ENCODE measurements at places on chromosomes 12 and 14.

GRCh38 chr14:52455291-52456088 lies 96.8 kb downstream of the TXNDC16 start:
- no peak for DNase-seq

DNA sequence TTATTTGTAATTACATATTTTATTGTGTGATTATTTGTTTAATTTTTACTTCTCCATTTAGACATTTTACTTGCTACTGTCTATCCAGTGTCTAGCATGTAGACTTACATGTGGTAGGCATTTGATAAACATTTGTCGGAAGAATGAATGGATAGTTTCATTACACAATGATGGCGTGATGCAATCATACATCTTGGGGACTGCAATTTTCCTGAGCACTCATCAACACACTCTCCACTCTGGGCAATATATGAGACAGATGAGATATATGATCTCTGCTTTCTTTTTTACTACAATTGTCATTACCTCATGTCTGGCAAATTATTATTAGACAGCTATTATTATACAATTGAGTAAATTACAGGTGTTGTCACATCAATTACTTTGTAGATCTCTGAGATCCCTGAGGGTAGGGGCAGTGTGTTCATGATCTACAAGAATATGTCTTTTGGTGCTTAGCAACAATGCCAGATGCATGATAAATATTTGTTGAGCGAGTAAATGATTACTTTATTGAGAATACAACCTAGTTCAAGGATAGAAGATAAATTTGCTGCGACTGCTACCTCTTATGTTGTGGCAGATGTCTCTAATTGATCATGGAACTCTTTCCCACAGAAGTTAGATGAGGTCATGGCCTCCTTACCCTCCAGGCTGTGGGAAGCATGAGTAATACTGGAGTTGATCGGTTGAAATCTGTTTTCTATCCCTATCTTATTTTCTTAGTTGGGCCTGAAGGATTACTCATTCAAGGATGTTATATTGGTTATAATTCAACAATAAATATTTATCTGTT lies 416.0 kb downstream of the LRIG3 start:
- DNase-seq = no peak

DNA sequence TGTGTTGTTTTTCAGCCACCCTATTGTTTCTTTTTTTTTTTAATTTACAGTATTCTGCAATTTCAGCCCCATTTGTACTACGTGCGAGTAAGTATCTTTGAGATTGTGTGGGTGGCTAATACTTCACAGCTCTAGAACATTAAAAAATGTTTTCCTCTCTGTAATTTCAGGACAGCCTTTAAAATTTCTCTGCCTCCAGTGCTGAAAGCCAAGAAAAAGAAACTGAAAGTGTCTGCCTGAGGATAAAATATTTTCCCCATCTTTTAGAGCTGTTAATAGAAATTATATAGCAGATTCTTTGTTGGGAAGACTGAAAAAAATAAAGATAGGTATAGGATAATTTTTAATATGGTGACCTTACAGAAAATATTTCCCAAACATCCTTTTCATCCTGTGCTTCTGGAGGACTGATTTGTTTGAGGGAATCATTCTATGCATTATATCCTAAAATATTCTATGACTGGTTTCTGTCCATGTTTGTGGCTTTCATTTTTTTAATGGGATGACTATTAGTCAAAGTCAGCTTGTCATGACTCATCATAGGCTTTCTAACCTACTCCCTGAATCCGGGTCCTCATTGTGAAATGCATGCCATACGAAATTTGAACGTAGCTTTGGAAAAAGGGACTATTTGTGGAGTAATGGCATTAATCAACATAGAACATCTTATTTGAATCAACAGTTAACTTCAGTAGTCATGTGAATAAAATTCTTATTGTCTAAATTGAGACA lies 10.8 kb upstream of the TCTN2 start:
- DNase-seq = no peak

GRCh38 chr12:121397521-121397920 lies 2.4 kb upstream of the RNF34 start:
- DNase-seq = no peak

DNA sequence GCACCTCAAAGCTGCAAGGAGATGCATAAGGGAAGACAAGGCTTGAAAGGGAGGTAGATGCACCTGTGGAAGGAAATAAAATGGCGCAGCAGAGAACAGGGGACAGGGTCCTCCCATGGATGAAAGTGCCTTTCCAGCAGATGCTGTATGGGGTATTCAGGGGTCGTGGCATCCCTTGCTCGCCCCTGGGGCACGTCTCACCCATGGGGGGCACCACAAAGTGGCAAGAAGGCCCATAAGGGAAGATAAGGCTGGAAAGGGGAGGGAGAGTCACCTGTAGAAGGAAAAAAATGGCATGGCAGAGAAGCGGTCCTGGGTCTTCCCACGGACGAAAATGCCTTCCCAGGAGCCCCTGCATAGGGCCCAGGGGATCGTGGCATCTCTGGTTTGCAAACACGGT lies 265.1 kb downstream of the ALG10 start:
- DNase-seq = no peak

DNA sequence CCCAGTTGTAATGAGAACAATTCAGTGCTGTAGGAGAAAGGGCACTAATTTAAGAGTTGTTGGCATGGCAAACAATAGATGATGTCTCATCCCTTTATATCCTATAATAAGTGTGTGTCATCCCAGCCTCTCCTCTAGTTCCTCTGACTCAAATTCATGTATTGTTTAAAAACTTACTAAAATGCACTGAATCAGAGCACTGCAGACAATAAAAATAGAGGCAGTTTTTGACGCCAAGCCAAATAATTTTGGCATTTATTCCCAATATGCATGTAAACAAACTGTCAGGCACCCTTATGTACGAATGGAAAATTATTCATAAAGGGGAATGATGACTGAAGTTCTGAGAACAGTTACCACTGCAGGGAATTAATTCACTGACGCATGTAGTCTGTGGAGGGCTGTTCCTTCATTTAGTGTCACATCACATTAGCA lies 57.9 kb upstream of the TMX1 start:
- no peak for DNase-seq

DNA sequence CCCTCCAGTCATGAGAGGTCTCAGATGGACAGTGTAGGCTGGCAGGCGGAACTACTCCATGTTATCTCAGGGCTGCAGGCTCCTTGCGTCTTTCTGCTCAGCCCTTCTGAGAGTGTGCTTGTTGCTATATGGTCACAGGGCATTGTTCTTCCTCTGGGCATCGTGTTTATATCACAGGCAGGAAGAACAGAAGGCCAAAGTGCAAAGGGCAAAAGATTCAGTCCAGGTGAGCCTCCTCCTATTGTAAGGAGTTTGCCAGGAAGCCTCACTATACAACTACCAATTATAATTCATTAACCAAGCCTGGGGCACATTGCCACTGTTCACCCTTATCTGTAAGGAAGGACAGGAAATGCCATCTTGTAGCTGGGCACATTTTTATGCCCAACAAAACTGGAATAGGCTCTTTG lies 195.5 kb upstream of the KITLG start:
- no peak for DNase-seq

DNA sequence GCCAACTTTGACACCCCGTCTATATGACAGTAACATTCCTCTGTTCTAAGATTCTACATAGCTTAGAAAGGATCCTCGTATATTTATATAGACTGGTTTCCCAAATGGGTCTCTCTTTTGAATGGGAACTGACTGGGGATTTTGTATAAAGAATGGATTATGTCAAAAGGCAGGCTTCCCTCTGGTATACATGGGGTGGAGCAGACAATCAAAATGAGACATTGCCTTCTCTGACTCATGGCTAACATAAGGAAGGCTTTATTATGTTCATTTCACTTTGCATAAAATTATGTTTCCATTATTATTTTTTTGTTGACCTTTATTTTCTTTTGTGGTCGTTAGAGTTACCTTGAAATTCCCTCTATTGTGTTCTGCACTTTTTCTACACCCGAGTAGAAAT lies 211.1 kb downstream of the ALG10B start:
- no peak for DNase-seq

DNA sequence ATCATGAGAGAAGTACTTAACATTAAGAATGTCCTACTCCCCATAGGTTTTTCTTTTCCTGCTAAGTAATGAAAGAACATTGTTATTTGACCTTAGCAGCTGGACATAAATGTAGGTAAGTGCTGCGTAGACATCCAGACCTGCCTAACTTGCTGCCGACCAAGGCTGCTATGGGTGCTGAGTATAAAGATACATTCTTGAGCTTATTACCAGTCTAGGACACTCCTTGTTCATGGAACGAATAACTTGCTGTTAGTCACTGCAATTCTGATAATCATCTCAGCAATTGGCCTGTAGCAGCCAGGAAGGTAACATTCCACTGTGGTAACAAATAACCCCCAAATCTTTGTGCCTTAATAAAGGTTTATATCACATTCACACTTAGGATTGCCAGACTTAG lies 478.1 kb downstream of the VRK1 start:
- DNase-seq = no peak

- peak; percentile 14 for DNase-seq
Observed at GRCh38 chr12:118650586-118650960, 274.2 kb downstream of the SUDS3 start.

DNA sequence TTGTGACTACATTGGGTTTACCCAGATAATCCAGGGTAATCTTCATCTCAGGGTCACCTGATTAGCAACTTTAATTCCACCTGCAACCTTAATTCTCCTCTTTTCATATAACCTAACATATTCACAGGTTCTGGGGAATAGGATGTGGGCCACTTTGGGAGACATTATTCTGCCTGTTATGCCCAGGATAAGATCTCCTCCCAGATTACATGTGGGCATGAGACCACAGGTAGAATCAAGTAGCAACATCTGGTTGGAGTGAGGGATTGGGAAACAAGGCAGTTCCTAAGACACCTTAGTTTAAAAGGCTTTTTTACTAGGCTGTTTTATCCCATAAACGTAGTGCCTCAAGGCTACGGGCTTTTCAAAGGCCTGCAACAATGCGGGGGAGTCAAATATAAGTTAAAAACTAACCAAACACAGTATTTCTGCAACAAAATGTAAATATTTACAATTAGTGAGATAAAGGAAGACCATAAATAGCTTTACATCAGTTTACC lies 181.5 kb downstream of the FOXA1 start:
- no peak for DNase-seq

GRCh38 chr12:27555925-27556778 lies 32.1 kb downstream of the PPFIBP1 start:
- DNase-seq = peak; percentile 27

GRCh38 chr12:3078086-3078820 lies 1.1 kb downstream of the TSPAN9 start:
- DNase-seq = no peak

DNA sequence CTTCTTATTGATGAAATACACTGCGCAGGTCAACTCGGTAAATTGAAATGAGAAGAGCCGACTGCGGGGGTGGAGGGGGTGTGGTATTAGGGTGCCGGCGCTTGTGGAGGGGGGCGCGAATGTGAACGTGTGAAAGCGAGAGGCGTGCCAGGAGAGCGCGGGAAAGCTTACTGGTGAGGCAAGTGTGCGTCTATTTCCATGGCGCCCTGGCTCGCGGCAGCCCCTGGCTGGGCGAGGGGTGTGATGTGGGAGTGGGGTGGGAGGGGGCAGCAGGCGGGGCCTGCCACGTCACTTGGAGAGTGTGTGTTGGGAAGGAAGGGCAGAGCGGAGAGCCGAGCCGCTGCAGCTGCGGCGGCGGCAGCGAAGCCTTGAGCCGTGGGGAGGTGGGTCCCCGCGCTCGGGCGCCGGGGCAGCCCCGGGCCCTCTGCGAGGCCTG lies 88.8 kb downstream of the GALNT8 start:
- no peak for DNase-seq

DNA sequence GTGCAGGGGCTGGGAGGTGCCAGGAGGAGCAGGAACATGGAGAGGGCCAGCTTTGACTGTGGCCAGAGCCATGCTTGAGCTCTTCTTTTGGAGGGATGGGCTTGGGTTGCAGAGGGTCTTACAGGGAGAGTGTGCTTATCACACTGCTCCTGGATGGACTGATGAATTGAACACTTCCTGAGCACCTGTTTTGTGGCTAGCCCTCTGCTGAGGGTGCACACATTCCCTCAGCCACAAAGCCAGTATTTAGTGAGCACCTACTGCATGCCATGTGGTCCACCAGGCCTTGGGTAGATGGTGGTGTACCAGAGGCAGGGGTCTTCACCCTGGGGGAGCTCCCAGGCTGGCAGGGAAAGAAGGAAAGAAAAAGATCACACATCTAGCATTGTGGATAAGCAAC lies 118.9 kb downstream of the SLC25A47 start:
- no peak for DNase-seq

DNA sequence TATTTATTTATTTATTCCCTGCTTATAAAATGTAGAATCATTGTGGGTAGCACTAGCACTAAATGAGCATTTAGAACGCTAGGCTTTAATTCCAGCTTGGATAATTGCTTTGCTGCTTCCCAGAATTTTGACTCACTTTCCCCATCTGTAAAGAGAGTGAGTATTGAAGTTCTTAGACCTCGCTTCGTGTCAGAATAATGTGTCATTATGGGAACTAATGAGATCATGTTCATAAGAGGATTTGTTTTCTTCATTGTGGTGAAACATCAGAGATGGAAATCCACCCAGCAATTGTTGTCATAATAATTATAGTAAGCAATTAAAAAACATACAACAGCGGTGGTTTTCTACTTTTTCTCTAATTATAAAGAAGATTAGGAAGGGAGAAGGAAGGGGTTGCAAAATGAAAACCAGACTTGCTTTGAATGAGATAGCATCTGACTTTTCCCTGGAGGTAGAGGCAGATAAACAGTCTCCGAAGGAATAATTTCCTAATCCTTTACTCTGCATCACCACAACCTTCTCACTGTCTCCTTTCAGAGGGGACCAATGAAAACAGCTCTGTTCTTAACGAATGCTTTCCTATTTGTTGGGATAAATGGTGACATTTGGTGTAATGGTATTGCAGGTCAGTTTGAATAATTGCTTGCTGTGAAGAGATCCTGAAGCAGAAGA lies 86.8 kb upstream of the ARHGAP5 start:
- no peak for DNase-seq

GRCh38 chr14:65206448-65207096 lies 104.3 kb upstream of the MAX start:
- peak; percentile 92 for DNase-seq

GRCh38 chr12:50564237-50564947 lies 59.6 kb downstream of the DIP2B start:
- peak; percentile 11 for DNase-seq

DNA sequence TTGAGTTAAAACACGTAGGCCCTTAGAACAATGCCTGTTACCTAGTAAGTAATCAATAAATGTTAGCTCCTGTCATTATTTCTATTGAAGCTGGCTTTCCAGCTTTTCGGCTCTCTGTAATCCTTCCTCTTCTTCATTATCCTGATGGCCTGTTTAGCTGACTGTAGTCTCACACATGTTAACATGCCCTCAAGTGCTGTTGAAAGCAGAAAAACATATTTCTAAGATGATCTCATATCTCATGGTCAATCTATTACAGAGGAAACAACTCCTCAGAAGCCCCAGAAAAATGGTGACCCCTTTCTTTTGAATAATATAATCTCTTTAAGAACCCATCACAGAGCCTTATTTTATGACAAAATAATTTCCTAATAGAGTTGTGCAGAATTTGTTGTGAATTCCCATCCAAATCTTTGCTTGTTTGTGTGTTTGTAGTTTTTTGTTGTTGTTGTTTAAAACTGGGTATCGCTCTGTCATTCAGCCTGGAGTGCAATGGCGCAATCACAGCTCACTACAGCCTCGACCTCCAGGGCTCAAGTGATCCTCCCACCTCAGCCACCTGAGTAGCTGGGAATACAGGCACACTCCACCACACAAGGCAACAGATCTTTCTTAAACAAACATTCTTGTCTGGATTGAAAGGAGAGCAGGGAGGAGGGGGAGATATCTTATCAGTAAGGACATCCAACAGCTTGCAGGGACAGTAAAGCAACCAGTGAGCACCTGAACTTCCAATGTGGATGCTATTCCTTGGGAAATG lies 242.5 kb upstream of the CAND1 start:
- DNase-seq = no peak
